BJ (cell line): ENCODE measurements at places on chromosomes 7 and 10.

DNA sequence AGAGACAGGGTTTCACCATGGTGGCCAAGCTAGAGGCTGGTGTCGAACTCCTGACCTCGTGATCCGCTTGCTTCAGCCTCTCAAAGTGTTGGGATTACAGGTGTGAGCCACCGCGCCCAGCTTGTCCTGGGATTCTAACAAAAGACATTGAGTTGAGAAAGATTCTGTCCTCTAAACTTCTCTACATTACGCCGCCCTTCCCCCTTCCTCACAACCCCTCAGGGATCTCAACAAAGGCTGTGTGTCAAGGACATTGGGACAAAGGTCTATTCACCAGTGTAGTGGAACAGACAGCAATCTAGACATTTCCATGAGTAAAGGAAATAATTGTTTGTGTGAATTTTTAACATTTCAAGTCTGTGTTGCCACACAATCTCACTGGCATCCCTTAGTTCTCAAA lies 68.8 kb upstream of the KIF5B start:
- no peak for DNase-seq

DNA sequence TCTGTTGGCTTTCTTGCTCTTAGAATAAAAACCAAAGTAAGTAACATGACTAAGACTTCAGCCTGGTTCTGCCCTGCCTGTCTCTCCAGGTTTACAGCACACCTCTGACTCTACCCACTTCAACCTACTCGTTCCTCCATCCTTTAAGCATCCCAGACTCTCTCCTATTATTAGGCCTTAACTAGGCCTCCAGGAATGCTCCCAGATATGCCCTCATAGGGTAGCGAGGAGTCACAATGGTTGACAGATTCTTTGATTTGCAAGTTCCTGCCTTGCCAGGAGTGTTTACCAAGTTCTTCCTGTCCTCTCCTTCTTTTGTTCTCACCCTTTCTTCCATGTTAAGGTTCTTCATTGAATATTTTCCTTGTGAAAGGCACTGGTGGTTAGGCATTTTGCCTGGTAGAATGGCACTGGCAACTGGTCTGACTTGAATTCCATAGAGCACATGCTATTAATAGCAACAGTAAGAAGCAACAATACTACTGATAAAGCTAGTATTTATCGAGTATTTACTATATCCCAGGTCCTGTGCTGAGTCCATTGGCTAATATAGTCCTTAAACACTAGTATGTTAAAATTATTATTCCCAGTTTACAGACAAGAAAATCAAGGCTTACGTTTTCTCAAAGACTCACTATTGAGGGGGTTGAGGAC lies 327.9 kb upstream of the PRKCQ start:
- DNase-seq, result no peak

DNA sequence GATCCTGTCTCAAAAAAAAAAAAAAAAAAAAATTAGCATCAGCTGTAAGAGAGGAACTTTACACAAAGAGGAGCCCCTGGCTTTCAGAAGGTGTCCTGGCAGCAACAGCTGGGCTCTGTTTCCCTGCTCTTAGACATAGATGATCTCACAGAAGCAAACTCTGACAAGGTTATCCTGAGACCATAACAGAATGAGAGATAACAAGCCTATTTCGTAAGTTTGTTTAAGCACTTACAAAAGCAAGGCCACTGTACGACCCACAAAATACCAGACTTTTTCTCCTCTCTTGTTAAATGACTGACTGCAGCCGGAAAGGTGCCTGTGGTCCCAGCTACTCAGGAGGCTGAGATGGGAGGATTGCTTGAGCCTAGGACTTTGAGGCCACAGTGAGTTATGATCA lies 33.3 kb upstream of the OTUD1 start:
- DNase-seq, result no peak

GRCh38 chr10:122311716-122312115 lies 40.6 kb downstream of the BTBD16 start:
- no peak for DNase-seq

DNA sequence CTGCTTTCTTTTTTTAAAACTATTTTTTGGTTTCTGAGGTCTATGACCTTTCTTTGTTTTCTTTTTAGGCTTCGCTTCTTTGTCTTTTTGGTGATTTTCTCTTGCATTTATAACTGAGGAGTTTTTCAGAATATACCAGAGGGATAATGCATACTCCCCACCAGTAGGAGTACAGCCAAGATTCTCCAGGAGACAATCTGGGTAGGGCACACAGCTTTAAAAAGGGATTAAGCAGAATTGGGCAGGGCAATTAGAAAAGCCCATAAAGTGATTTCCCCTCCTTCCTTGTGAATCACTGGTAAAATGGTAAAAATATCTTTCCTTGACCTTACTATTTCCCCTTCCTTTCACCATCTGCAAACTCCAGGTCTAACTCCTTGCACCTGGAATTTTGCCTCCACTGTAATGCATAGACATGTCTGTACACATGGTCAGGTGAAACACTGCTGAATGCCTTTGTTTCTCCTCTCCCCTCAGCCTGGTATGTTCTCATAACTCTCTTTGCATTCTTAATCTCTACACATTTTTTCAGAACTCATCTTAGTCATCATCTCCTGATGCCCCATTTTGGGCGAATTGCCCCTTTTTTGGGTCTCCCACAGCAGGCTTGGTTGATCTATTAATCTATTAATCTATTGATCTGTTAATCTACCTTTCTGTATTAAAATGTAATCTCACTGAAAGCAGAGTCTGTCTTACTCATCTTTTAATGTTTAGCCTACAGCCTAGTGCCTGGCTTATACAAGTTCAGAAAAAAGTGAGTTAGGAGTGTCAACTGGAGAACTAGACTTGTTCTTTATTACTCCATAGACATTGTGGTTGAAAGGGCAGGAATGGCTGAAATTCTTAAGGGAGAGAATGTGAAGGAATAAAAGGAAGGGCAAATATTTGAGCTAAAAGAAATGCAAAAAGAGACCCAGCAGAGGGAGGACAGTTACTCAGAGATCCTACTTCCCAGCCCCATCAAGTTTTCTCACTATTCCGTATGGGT lies 64.6 kb downstream of the MDFIC start:
- no peak for DNase-seq

DNA sequence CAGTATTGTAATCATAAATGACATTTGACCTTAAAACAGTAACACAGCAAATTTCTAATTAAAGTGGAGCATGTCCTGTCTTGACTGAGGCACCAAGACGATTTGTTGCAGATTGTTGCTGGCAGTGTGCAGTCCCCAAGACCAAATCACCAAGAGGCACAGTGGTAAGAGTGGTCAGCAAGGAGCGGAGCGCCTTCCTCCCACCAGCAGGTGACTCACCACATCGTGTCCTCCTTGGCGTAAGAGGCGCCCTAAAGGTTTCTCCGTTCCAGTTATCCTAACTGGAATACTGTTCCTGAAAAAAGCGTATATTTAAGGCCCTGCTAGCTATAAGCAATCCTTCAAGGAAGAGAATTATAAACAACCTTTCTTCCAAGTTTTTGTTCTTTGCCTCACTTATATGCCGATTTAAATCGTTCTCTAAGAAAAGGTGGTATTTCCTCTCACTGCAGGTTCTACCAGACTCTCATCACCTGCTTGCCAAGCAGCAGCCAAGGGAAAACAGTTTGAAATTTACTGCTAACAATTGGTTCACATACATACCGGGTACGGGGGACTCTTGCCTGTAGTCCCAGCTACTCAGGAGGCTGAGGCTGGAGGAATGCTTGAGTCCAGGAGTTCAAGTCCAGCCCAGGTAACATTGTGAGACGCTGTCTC lies 10.7 kb upstream of the REPIN1 start:
- no peak for DNase-seq

DNA sequence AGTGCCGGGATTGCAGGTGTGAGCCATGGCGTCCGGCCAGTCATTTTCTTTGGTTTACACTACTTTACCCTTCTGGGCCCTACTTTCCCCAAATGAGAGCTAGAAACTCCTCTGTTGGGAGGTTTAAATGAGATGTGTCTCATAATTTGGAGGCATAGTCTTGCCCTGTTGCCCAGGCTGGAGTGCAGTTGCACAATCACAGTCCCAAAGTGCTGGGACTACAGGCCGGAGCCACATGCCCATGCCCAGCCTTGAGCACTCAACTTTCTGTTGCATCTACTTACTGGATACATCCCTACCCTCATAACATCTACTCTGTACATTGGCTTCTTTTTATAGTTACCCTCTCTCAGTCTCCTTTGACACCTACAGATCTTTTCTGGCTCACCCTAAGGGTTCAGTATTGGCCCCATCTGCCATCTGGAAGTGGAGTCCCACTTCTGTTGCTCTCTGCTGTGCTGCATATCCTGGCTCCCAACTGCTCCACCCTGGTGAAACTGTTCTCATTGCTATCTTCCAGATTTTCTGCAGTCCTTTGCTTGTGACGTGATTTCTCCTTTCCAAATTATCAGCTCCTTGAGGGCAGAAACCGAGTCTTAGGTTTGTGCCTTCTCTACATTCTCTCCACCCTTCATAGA lies 8.4 kb downstream of the EIF4H start:
- DNase-seq, result no peak

GRCh38 chr10:50336140-50336539 lies 84.8 kb upstream of the ASAH2 start:
- no peak for DNase-seq

GRCh38 chr10:50432211-50433009 lies 181.1 kb upstream of the ASAH2 start:
- DNase-seq, result no peak

GRCh38 chr7:83807774-83808173 lies 158.8 kb upstream of the SEMA3E start:
- no peak for DNase-seq

GRCh38 chr10:127265288-127265687 lies 68.9 kb upstream of the INSYN2A start:
- DNase-seq, result no peak

DNA sequence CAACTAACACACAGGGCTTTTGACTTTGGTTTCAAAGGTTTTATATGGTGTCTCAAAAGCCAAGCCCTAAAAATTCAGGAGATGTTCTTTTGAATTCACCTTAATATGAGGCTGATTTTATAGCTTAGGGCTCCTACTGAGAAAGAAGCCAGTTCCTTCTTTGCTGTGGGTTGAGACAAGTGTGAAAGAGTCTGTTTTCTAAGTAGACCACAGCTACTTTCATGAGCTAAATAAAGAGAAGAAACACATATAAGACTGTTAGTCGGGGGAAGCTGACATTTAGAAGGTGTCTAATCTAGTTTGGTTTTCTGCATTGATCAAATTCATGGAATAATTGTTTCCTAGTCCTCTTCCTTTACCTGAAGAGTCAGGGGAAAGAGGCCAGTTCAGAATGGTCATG lies 332.1 kb upstream of the CELF2 start:
- DNase-seq, result no peak
